Kidney epithelial cell (primary cell): ENCODE measurements at places on chromosomes 5 and 9. TPM values are rescaled to one million over a fixed set of nuclear protein-coding genes. Genes with fewer than 3 reads are reported as not detected.

DNA sequence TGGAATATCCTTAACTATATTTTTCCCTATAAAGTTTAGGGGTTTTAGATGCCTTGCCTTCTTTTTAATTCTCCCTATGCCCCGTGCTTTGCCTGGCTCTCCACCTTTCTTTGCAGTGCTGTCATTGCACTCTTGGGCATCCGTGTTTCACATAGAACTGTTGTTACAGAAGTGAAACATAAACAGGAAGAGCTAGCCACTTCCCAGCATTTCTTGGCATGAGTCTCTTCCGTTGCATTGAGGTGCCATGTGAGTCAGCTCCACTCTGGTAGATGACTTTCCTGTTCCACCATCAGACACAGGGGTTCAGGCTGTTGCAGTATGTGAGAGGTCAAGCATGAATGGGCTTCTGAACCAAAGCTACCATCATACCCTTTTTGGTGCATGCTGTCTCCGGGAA is 73.4 kb downstream of the ANGPTL2 start:
- peak; percentile 62 for DNase-seq

DNA sequence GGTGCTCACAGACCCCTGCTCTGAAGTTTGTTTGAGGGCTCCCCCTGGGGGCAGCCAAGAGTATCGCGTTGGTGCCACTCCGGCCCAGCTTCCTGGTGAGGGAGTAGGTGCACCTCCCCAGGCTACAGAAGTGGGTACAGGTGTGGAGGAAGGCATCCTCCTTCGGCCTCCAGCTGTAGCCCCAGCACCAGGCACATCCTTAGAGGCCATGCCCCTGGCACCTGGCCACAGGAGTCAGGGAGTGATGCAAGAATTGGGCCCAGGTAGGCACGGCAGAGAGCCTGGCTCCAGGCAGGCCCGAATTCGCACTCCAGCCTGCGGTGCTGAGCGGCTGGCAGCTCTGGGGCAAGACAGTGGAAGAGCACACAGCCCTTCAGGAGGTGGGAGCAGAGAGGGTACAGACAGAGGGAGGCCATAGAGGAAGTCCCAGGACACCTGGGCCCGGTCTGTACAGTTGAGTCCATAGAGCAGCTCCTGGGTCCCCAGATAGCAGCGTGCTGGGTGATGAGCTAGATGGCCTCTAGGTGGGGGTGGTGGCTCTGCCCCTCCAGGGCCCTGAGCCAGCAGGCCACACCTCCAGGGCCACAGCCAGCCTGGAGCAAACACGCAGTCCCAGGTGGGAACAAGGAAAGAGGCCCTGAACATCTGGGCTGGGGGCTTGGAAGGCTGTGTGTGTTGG is 2.4 kb downstream of the SAPCD2 start:
- DNase-seq = no peak

- DNase-seq = no peak
Measured at GRCh38 chr5:72529383-72529782, 22.2 kb upstream of the ZNF366 start.

DNA sequence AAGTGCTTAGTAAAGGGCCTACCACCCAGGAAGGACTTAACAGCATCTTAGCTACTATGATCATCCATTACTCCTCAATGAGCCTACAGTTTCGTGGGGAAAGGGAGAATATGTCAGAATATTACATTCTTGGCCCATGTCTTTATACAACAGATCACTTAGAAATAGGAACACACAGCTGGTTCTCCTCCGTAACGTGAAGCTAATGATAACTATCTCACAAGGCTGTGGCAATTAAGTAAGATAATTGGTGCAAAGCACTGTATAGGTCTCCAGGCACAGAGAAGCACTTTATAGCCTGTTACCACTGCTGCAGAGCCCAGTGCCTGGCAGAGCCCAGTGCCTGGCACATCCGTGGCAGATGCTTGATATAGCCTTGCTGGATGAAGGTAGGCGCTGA is 347.6 kb downstream of the SLIT3 start:
- no peak for DNase-seq

- DNase-seq = no peak
Measured at GRCh38 chr9:108254236-108254635, 601.5 kb downstream of the ACTL7B start.

DNA sequence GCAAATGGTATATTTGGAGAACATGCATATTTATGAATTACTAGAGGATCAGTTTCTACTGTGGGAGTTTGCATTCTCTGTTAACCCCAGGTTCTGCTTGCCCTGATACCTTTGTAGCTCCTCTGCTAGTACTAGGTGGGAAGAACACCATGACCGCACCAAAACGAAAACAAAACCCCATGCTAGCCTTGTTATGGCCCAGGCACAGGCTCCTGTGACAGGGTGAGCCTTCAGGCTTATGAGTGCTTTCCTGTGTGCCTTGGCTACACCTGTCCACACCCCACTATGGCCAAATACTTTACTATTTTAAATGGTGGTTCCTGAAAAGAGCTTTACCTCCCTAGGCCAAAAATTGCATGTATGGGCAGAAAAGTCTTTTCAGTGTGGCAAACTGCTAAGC is 94.8 kb downstream of the PPIC start:
- DNase-seq = no peak

GRCh38 chr5:98964621-98965020 is 35.8 kb upstream of the CHD1 start:
- DNase-seq = no peak

DNA sequence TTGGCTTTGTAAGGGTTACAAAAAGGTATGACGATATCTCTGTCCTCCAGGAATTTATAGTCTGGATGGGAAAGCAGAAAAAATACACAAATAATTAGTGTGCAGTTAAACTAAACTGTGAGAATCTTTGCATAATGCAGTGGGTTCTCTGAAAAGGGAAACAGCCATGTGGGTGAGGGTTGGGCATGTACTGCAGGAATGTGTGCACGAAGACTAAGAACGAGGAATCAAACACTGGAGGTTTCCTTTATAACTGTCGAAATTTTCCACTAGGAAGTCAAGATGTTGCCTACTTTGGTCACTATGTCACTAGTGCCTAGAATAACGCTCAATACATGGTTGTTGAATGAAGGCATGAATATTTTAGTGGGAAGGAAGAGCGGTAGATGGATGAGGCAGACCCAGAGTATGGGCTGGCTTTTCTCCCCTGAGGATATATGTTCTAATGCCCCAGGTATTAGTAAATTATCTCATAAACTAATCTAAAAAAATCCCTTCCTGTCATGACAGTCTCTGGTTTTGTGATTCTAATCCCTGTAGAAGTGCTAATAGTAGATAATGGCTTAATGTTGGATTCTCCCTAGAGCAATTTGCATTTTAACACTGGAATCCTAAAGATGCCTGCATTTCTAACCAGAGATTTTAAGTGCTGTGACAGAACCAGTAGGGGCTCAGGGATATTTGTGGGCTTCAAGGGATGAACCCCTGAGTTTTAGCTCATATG is 227.3 kb downstream of the NMUR2 start:
- no peak for DNase-seq

DNA sequence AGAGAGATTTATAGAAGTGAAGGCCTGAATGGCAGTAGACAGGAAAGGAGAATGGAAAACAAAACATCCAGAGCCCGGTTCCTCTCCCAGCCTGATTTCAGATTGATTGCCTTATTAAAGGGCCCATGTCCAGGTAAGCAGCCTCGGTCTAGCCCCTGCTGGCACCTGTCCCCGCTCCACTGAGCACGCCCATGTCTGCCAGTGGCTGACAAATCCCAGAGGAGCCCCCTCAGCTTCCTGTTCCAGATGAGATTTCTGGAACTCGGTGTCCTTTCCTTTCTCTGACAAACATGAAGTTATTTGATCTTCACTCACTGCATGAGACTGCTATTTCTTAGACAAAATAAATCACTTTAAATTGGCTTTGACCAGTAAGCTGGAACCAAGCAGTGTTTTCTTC is 187.0 kb upstream of the ADCY2 start:
- DNase-seq = no peak

DNA sequence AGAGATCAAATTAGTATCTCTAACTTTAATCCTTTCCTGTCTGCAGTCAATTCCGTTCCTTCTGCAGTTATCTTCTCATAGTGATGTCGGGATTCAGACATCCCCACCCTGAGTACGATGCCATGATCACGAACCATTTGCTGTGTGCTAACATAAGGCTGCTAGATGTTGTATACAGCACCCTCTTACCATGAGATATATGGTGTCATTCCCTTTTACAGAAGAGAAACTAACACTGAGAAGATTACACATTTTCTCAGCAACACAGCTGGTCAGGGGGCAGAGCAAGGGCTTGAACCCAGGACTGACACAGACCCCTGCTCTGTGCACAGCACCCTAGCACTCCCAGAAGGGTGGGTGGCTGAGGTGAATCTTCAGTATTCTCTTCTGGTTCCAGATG is 46.9 kb upstream of the HSD17B4 start:
- no peak for DNase-seq

GRCh38 chr9:7665874-7666273 is 133.7 kb downstream of the DMAC1 start:
- no peak for DNase-seq

The SLC6A19 gene
- total RNA-seq = not detected in 2 replicates

The ACOT12 gene
- total RNA-seq = not detected in 2 replicates

The AHRR gene
- 2.6 and 4.9 TPM in 2 replicates for total RNA-seq

The CDK7 gene
- total RNA-seq = 50.3 and 52.8 TPM in 2 replicates

The SGCD gene
- total RNA-seq = 0.29 and 0.34 TPM in 2 replicates
